Stimulated activated naive CD4-positive, alpha-beta T cell (primary cell): ENCODE measurements at places on chromosomes 16 and 17.
A peak's percentile ranks its signal among the peaks of the same experiment; 100 is the strongest.

GRCh38 chr16:82363026-82363816 lies 193.2 kb upstream of the MPHOSPH6 start:
- DNase-seq, result no peak

DNA sequence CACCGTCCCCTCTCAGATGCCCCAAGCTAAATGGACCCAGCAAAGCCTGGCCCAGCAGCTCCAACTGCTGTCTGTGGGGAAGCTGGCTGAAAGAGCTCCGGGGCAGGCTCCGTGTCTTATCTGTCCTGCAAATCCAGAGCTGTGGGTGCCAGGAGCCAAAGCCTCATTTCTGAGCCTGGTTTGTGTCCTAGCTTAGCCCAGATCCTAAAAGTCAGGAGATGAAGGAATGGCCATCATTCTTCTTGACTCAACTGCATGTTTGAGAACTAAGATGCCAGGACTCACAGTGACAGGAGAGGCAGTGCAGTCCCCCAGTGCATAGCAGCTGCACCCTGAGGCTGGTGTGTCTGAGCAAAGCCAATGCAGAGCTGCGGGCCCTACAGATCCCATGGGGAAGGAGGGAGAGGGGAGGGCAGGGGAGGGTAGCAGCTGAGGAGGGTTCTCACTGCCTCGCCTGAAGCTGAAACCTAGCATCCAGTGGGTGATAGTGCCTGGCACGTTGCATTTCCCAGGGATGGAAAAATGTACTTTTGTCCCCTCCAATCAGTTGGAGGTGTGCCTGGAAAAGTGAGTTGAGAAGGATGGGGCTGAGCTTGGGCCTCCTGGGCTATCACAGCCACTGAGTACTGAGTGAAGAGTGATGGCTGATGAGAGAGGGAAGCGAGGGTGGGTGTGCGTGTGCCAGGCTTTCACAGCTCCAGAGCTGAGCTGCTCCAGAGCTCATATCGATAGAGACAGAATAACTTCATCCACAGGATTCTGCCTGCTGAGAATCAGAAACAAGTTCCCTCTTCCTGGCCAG lies 24.5 kb upstream of the CD300E start:
- no peak for DNase-seq

DNA sequence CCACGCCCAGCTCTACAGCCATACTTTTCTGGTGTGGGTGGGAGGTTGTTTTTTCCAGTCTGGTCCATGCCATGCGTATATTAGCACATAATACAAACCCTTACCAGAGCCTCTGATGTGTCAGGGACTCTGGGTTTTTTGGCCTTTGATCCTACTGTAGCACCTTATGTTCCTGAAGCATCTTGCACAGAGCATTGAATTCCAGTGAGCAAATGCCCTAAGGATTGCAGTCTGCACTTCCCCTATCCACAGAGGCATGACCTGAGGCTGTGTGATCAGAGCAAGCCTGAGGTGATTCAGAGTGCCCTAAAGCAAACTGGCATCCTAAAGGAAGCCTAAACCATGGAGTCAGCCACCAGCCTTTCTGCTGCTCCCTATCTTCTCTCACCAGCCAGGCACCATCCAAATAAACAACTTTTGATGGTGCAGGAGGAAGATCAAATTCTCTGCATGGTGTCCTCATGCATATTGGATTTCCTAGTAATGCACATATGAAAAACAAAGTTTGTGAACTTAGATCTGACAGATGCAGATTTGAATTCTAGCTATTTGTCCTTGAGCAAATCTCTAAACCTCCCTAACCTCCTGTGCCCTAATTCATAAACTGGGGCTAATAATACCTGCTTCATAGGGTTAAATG lies 41.2 kb upstream of the HAS3 start:
- DNase-seq, result no peak

DNA sequence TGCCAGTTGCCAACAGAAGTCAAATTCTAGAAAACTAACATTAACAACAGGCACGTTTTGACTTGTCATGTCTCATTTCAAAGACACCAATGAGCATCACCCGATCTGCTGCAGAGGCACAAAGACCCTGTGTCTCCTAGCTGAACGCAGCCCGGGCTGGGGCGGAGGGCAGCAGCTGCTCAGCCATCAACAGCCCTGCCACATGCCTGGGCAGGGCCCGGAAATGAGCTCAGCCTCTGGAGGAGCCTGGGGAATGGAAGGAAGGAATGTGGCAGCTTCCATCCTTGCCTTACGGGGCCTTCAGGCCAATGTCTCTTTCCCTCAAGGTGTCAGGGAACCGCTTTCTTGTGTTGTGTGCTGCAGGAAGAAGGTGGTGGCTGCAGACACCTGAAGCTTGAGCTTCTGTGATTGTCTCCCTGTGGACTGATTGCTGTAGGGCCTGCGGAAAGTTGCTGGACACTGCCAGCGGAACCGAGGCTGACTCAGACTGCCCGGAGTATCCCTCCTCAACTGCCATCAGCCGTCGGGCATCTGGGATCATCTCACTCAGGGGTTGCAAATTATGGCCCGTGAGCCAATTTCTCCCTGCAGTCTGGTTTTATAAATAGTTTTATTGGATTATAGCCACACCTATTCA lies 7.3 kb downstream of the CDH13 start:
- no peak for DNase-seq

DNA sequence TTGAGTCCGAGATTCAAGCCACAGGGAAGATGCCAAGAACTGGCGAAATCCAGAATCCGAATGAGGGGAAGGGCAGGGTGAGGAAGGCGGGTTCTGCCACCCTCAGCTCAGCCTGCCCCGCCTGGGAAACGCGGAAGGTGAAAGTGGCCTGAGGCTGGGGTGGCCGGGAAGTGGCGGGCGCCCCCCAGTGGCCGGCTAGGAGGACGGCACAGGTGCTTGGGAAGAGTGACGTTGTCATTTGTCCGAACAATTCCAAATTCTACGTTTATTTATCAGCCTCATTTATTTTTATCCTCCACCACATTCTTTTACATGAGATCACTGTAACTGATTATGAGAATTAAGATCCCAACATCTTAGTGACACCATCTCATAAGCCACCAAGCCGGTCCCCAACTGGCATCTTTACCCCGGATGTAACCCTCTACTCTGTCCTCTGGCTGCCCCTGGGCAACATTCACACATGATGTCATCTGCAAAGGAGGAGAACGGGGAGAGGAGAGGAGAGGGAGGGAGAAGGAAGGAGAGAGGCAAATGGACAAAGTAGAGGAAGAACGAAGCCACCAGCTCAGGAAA lies 21.3 kb downstream of the SRCIN1 start:
- peak; percentile 62 for DNase-seq

DNA sequence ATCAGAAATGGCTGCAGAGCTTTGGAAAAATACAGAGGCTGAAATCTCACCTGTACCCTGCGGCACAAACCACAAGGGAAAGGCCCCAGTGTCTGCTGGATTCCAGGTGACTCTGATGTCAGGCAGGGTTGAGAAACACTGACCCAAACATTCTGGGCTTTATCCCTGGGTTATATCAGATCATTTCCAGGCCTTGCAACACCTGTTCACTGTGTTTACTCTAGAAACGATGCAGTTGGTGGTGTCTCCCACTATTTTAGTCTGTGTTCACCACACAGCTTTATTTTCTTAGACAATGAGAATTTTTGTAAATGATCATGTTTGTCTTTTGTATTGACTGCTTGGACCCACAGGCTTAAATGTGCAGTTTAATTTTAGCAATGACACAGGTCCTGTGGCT lies 151.5 kb upstream of the SDK2 start:
- DNase-seq, result no peak
